ENCODE measurements at places on chromosomes 16 and 17.

DNA sequence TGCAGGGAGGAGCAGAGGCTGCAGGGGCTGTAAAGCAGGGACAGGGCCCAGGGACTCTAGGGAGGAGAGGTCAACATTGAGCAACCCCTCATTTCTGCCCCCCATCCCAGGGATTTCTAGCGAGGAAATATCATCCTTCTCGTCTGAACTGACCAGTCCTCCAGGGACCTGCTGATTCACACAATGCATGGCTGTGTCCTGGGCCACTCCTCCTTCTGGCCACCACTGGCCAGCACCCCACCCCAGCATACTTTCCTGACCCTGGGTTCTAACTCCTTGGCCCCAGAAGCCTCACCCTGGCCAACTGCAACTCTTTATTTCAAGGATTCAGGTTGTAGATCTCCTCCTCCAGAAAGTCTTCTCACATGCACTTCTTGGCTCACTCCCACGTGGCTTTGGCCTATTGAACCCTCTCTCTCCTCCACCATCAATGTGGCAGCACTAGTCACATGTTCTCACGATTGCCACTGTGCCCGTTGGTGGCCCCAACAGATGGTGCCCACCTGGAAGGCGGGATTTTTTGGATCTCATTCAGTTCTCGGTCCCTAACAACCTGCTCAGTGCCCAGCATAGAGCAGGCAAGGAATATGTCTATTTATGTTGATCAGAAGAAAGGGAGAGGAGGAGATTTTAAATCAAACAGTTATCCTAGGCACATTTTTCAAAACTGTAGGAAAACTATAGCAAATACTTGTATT is 41.5 kb downstream of the CUEDC1 start:
- DNase-seq: no peak

GRCh38 chr17:34634551-34635160 is 55.3 kb downstream of the TMEM132E start:
- no peak for DNase-seq

DNA sequence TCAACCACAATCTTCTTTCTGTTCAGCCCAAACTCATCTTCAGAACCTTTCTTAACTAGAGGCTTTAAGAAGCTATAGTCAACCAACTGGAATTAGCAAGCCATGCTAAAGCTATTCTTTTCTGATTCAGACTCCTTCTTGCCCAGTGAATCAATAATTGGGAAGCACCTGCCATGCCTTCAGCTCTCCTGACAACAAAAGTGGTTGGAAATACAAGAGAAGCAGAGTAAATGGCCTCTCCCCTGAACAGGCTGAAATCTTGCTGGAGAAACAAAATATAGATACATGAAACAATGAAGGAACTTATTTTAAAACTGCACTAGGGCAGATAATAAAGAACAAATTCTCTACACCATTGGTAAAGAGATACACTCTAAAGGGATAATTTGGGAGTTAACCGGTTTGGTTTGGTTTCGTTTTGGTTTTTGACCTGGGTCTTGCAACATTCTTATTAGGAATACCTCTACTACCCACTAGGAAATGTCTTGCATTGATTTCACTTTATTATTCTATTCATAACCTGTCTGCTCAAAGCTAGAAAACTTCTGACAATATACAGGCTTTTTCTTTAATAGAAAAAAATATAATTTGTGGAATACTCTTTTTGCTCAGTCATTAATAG is 173.6 kb upstream of the DYNLRB2 start:
- DNase-seq: no peak

DNA sequence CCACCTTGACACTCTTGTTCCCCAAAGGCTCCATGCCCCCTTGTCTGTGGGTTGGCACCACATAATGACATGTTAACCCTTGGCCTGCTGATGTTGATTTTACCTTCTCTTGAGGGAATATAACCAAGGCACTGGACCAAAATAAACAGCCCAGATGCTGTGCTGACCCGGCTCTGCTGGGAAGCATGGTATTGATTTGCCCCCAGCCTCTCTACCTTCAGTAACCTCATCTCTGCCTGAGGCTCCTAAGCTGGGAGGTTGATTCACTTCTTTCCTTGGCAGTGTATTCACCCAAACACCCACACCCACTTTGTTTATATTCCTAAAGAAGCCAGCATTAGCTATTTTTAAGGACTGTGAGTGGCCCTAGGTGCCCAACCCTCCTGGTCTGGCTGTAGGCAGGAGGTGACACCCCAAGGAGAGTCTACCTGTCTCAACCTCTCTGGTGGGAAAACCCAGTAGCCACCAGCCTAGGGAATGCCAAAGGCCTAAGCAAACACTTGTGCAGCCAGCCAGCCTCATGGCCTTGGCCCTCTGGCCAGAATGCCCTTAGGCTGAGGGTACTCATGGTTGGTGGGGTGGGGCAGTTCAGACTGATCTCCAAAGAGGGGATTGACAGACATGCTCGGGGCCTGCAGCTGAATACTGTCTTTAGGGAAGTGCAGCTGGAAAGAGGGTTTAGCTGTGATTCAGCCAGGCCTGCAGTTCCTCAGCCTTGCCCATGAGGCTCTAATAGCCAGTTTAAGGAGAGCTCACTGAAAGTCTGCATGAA is 42.7 kb downstream of the GNAO1 start:
- no peak for DNase-seq

GRCh38 chr17:2849327-2849670 is 53.1 kb downstream of the RAP1GAP2 start:
- DNase-seq: no peak

DNA sequence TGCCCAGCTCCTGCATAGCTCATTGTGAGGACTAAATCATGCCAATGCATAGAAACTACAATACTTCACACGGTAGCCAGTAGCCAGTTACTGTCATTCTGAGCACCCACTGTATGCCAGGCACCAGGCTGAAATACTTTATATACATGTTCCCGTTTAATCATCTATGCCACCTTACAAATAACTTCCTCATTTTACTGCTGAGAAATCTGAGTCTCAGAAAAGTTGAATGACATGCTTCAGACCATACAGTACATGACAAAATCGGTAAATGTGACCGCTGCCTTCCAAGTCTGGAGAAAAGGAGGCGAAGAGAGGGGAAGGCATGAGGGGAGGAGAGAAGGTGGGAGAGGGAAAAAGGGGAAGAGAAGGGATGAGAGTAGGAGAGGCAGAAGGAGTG is 9.2 kb upstream of the TLCD3B start:
- no peak for DNase-seq

DNA sequence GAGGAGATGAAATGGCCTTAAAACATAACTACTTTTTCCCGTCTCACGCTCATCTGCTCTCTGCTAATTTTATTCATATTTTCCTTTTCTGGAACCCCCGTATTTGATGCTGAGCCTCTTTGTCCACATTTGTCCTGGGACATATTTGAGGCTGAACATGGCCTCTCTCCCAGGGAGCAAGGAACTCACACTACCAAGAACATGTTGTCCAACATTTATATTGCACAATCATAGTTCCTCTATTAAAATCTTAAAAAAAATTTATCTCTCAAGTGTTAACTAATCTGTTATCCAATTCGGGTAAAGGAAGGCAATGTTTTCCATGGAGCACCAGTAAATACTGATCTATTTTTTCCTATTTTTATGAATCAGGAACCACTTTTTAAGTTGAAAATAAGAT is 60.2 kb downstream of the CMC2 start:
- DNase-seq: peak; percentile 15

DNA sequence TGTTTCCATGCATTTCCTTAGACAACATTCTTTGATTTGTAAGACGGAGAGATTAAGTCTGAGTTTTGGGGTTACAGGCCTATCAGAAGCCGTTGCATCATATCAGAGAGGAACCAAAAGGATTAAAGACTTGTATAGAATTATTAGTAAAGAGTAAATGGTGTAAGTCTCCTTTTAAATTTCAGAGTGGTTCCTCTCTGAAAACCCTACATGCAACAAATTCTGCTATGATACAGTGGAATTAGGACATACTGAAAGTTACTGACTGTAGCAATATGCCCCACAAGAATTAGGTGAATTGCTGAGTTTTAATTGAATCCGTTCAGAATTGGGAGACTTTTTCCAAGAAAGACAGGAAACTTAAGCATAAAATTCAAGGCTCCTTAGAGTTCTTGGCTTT is 221.6 kb downstream of the FTO start:
- DNase-seq: no peak

DNA sequence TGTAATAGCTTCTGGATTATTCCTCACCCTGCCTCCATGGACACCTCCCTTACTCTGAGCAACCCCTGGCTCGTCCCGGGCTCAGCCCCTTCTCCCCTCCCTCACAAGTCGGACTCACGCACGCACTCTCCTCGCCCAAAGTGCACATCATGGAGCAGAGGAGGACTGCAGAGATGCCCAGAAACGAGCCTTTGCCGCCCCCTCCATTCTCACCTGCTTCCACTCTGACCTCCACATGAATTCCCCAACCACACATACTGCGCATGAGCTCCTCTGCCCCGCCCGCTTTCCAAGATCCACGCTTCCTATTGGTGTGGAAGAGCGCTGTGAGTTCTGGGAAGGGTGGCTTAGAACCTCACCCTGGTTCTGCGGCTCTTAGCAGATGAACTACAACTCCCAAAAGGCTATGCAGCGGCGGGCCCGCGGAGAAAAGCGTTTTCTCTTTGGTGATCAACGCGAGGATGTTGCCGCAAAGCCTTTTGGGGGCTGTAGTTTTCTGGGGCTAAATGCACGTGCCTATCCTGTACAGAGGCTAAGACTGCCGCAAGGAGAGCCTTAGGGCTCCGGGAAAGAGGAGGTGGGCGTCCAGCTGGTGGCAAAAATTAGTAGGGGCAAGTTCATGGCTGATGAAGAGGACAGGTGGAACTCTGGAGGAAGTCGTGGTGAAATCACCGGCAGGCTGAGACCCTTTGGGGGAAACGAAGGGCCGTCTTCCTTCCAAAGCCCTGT is at the start of gene PHB1:
PHB1 (minus strand) TSS at position 261 of the 729 bp plus-strand sequence. CDS start 1,618 bp downstream, outside the sequence.
- DNase-seq: peak; percentile 98

- no peak for DNase-seq
These were observed 4.7 kb upstream of the TBX21 start for GRCh38 chr17:47728214-47728877.

- peak; percentile 77 for DNase-seq
These were observed 74.3 kb downstream of the SSH2 start for GRCh38 chr17:29855686-29856085.

- no peak for DNase-seq
These were observed 167.0 kb downstream of the UTP18 start for GRCh38 chr17:51427323-51427811.

GRCh38 chr17:18235743-18236256 is 10.4 kb downstream of the LLGL1 start:
- peak; percentile 73 for DNase-seq

DNA sequence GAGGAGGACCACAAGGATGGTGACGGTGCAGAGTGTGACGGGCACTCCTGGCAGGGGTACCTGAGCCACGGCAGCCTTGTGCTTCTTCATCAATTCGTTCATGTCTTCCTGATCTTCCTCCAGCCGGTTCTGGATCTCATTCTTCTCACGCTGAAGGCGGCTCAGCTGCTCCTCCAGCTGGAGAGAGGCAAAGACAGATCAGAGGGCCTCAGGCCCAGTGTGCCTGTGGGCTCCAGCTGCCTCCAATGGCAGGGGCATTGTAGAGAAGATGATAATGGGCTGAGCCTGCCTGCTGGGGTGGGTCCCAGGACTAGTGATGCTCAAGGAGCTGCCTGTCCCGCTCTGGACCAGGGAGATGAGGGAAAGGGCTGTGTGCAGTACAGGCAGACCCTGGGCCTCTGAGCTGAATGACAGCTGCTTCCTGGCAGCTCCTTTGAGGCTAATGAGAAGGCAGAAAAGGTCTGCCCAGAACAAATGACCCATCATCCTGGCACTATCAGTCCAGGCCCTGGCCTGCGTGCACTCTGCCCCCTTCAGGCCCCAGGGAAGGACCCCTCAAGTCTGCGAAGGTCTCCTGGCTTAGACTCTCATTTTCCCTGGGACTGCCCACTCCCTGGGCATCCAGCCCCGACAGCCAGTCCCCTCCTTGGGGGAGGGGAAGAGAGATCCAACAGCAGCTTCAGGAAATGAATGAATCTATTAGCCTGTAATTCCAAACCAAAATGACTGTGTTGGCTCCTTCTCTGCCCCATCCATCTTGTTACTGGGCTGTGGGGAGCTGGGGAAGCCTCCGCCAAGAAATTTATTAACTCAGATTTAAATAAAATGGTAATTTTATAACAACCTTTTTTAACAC is 48.0 kb downstream of the PIPOX start:
- no peak for DNase-seq

DNA sequence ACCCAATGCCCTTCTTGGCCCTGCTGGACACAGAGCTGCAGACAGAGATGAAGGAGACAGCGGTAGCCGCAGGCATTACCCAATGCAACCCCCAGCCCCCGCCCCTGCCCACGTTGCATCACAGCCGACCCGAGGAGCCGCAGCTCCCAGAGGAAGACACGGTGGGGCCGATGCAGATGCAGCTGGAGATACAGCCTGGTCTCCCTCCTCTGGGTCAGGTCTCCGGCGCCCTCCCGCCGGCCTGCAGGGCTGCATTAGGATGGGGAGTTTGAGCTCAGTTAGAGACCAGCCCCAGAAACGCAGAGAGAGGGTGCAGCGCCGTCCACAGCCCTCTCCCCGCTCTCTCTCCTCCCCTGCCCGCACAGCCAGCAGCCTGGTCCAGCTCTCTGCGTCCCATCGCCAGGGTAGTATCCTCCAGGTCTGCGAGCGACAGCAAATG is 19.4 kb upstream of the UBE2I start:
- no peak for DNase-seq
